Stimulated activated CD4-positive, alpha-beta T cell treated with anti-CD3 and anti-CD28 coated beads, Interleukin-2, amount 100 ng/mL, for 24 hours (primary cell): ENCODE measurements at places on chromosomes 1 and 21.

DNA sequence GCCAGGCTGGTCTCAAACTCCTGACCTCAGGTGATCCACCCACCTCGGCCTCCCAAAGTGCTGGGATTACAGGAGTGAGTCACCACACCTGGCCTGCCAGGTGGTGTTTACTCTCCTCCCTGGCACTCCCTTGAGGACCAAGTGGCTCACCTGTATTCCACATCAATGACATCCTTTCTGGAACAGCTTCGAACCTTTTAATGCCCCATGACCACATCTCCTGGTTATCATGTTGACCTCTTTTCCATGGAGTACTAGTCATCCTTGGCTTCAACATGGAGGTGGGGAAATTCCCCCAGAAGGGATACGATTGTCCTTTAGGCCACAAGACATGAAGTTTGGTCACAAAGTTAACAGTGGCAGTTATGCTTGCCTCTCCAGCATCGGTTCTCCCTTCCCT lies 66.9 kb downstream of the CDC7 start:
- no peak for DNase-seq

GRCh38 chr1:27960762-27961645 lies 1.2 kb downstream of the XKR8 start:
- DNase-seq, result no peak

DNA sequence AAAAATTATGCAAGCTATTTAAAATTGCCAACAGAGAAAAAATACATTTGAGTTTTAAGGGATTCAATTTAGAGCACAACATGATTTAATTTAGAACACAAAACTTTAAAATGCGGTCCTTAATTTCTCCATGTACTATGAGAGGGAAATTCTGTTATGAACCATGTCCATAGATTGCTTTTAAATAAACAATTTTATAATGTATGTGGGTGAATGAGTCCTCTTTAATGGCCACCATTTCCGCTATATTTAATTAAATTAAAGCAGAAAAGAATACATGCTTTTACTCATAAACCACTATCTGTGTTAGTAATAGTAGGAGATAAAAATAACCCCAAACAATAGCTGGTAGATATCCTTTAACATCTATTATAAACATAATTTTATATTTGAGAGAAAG lies 914.6 kb downstream of the LTN1 start:
- DNase-seq, result no peak

GRCh38 chr21:29189353-29189752 lies 58.9 kb downstream of the MAP3K7CL start:
- DNase-seq, result no peak

- DNase-seq, result no peak
These were observed 16.0 kb downstream of the TNFSF4 start for GRCh38 chr1:173191011-173191705.

- DNase-seq, result peak; percentile 12
These were observed 33.0 kb downstream of the LAMC2 start for GRCh38 chr1:183218971-183219615.

DNA sequence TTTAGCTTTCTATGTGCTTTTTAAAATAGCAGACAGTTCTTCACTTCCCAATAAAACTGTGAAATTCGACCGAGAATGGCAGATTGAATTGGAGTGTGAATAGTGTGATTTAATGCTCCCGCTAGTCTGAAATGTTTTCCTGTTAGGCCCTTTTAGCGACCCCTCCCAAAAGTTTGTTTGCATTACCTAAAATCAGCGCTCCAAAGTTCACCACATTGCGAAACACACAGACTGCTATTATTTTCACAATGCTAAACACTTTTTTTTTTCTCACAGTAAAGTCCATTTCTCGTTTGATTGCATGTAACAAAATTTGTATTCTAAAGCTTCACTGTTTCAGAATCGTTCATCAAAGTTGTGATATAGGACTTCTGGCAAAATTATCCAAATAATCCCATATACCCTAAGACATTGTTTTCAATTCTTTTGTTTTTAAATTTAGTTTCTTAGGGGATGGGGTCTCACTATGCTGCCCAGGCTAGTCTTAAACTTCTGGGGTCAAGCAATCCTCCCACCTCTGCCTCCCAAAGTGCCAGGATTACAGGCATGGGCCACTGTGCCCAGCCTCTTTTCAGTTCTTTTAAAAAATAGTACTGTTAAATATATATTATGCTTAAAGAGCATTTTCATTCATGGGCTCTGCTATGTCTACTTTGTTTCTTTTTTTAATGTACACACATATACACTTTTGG lies 76.5 kb upstream of the USH2A start:
- DNase-seq, result no peak

DNA sequence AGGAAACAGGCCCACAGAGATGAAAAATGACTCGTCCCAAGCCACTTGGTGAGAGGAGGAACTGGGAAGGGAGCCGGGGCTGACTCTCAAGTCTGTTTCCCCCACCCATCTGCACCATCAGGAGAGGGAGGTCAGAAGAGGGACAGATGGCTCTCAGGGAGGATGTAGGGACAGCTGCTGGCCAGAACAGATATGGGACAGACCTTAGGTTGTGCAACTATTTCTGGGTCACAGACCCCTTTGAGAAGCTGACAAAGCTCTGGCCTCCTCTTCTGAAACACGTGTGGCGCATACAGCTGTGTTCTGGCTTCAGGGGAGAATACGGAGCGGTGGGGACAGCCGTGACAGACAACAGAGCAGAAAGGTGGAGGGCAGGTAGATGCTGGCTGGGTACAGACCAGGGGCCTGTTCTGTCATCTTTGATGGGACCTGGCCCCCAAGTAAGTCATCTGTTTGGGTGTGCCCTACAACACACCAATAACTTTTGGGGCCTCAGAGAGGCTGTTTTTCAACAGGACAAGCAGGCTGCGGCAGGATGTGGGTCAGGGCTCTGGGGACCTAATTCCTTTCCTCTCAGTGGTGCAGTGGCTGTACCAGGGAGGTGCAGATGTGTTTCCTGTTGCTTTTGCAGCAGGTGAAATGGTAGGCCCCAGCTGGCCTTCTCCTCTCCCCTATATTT lies 7.3 kb downstream of the SH3BGRL3 start:
- DNase-seq, result peak; percentile 56

- DNase-seq, result no peak
These were observed 108.8 kb downstream of the TGFBR3 start for GRCh38 chr1:91777196-91777595.

- DNase-seq, result no peak
These were observed 2.6 kb upstream of the FTCD start for GRCh38 chr21:46157987-46158451.

DNA sequence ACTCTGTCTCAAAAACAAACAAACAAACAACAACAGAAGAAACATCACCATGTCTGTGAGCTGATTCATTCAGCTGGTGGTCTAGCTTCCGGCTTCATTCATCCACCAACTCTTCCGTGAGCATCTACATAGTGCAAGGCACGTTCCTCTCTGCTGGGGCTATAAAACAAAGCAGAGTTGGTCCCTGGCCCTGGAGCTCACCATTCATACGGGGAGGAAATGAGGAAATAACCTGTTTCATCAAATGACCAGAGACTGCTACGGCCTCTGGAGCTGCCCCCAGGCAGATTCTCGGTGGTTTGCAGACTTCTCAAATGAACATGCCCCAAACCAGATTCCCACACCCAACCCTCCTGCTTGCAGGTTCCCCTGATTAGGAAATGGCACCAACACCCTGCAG lies 41.0 kb upstream of the ID3 start:
- no peak for DNase-seq

DNA sequence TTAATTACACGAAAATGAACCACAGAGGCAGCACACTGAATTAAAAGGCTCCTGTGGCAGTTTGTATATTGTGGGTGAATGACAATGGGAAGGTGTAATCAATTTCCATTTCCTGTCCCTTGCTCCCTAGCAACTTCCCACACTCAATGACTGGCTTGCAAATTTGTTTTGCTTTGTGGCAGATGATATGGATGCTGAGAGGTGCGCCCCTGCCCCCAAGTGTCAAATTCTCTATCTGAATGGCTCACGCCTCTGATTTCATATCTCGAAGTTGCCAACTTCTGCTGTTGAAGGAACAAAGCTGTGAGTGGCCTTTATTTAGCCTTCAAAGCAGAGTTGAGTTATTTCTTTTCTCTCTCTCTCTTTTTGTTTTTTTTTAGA lies 86.0 kb downstream of the FOXD2 start:
- DNase-seq, result no peak

GRCh38 chr1:106907795-106908194 lies 148.7 kb upstream of the PRMT6 start:
- DNase-seq, result no peak

- no peak for DNase-seq
These were observed 1.7 kb downstream of the S100B start for GRCh38 chr21:46603228-46603627.

- no peak for DNase-seq
These were observed 220.3 kb downstream of the SIPA1L2 start for GRCh38 chr1:232409584-232409983.

- no peak for DNase-seq
These were observed 43.4 kb upstream of the GJB5 start for GRCh38 chr1:34711485-34711884.

GRCh38 chr1:12456979-12457378 lies 161.0 kb downstream of the DHRS3 start:
- no peak for DNase-seq

DNA sequence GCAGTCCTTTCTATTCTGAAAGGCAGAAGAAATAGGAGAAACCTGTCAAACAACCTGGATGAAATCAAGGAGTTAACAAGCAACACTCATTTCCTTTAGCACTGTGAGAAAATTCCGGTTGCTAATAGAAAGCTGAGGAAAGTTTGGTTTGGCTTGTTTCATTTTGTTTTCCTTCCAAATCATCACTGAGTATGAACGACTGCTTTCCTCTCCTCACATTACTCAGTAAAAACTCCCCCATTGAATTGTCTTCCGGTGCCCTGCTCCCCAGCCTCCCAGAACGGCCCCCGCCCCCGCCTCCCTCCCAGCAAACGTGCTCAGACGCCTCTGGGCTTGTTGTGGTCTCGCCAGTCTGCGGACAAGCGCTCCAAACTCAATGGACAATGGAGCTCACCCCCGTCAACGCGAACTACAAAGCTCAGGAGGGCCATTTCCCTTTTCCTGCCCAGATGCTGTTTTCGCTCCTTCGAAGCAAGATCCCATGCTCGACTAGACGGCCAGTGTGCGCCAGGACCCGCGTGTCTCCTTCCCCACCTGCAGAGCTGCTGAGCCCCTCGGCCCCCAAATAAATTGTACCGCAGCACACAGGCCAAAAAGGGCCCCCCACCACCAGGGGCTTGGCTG lies 747 bp downstream of the STX6 start:
- DNase-seq, result peak; percentile 72

DNA sequence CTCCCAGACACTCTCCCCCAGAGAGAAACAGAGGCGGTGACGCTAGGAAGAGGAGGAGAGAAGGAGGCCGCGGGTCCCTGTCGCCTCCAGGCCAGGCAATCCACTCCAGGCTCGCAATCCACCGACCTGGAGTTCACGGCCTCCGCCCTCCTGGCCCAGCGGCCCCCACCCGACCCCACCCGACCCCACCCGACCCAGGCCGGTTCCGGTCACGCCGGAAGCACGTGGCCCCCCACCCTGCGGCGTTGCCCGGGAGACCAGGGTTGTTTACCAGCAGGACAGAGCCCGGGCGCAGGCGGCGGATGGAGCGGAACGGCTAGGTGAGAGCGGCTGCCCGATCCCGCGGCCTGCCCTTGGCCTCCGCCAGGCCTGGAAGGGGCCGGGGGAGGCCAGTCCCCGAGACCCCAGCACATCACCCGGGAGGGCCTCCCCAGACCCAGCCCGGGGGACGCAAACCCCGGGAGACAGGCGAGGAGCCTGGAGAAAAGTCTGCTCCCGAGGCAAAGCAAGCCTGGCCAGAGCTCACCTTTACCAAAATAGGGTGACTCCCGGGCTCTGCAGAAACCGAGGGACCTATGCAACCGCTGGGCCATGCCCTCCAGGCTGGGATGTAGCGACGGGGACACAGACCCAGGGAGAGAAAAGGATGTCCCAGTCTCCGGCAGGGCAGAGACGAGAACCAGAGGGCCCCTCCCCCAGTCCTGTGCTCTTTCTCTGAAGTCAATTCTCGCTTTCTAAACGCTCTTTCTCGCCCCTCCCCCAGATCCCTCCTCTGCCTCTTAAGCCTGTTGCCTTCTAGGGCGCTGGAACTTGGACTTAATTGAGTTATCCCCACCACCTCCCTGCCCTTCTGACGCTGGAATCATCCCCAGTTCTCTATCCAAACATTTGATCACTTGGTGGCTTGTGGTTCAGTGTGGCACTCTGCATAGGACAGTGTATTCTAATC lies at the start of the genes PLA2G2C and UBXN10:
PLA2G2C (minus strand) TSS at position 685 of the 949 bp plus-strand sequence. CDS start 9,155 bp downstream, outside the sequence.
UBXN10 (plus strand) TSS at position 263 of the 949 bp plus-strand sequence. CDS start 4,466 bp downstream, outside the sequence.
- DNase-seq, result peak; percentile 76

DNA sequence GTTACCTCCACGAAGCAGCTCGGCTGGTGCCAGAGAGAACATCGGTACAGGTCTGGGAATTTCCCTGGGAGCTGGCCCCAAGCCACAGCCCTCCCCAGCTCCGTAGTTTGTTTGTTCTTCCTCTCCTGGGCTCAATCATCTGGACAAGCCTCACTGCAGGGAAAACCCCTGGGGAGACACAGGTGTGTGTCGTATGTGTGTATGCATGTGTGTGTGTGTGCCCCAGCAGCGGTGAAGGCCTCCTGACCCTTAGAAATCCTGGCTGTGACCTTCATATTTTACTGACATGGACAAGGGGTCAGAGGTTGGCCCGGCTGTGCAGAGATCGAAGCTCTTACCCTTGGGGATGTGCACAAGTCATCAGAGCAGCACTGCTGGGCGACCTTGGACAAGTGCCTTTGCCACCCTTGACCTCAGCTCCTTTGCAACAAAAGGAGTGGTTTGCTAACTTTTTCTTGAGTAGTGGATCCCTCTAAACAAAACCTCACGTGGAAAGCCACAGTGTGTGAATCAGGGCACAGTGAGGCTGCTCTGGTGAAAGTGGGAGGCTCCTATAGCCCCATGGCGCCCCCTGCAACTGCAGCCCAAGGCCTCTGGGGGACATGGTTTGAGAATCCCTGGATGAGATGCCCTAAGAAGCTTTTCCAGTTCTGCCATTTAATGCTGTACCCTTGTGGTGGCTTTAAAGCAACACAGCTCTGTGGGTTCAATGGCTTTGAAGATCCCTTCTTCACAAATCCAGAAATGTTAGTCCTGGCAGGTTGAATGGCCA lies 12.3 kb upstream of the IL22RA1 start:
- peak; percentile 21 for DNase-seq

- no peak for DNase-seq
These were observed 7.5 kb upstream of the TOMM20 start for GRCh38 chr1:235136111-235136510.

- no peak for DNase-seq
These were observed 79.3 kb downstream of the DENND1B start for GRCh38 chr1:197695961-197696360.

- DNase-seq, result no peak
These were observed 2.5 kb downstream of the TRNP1 start for GRCh38 chr1:26996024-26996423.
